ENCODE measurements at places on chromosomes 3 and 15.

DNA sequence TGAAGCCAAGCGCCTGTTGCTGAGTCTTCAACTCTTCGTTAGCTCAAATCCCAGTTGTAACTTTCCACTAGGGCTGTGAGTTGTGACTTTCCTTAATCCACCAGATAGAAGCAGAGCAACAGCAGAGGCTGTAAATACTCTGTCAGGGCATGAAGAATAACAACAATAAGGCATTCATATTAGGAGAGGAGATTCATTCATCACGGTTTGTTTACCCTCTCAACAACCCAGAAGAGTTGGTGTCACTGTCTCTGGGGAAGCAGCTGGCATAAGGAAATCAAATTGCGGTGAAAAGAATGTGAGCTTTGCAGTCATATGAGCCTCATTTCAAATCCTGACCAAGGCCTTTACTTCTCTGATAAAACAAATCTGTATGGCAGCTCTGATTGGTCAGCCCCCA, 184.8 kb downstream of the SHQ1 start:
- no peak for DNase-seq

DNA sequence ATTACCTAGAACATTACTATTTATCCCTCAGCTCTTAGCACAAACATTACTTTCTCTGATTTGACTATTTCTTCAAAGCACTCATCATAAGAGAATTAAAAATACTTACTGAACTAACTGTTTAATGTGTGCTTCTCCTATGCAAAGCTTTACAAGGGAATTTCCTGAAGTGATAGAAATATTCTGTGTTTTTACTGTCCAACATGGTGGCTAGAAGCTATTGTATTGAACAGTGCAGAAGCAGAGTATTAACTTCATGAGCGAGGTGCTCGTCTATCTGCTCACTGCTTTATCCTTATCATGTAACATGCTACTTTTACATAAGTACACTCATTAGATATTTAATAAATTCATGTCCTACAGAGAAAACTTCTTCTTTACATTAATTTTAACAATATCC, 239.1 kb downstream of the ISL2 start:
- no peak for DNase-seq

DNA sequence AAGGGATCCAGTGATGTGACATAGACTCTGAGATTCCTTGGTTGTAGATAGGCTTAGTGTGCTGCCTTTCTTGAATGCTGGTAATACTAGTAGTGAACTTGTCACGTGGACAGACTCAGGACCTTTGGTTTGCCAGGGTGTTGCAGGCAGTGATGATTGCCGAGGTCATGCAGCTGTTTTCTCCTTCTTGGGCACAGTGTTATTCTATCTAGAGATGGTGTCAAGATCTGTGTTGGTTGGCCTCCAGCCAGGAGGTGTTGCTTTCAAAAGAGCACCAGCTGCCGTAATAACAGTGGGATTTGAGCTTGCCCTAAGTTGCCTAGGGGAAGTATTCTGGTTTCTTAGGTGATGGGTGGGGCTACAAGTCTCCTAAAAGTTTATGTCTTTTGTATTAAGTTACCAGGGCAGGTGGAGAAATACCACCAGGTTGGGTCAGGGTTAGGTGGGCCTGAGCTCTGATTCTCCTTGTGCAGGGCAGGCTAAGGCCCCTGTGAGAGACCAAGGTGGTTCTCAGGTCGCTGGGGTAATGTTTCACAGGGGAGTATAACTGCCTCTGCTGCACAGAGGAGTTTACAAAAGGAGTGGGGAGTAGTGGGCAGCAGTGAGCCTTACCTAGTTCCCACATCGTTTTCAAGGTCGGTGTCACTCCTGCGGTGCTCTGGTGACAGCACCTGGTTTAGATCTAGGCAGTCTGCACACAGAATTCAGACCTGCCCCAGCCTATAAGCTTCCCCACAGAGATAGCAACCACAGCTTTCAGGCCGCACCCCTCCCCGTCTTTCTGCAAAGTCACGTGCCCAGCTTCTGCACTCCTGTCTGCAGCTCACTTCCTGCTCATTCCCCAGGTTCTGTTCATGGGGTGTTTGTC, 350.3 kb downstream of the DOCK3 start:
- DNase-seq, result no peak

DNA sequence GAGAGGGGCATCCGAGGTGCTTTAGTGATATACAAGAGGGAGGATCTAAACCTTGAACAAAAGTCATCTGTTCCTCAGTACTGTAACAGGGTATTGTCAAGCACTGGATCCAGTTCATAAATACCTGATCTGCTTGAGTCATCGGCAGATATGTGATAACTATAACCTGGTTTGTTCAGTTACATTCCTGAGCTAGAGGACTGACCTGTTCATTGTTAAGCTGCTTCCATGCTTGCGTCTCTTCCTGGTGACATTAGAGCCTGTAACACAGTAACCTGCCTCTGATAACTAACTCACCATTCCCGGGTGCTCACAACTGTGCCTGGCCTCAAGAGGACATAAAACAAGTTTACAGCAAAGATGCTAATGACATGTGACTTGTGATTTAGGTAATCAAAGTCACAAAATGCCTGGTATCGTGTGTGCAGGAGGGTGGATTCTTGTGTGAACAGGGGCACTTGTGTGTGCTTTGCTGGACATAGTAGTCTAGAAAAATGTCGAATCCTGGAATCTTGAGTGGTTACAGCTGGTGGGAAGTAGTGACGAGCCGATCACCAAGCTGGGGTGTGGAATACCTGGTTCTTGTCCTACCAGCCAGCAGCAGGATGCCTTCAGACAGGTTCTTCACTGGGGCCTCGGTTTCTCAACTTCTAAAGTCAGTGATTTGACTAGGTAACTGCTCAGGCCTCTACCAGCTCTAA, 30.9 kb upstream of the POLR2M start:
- no peak for DNase-seq

DNA sequence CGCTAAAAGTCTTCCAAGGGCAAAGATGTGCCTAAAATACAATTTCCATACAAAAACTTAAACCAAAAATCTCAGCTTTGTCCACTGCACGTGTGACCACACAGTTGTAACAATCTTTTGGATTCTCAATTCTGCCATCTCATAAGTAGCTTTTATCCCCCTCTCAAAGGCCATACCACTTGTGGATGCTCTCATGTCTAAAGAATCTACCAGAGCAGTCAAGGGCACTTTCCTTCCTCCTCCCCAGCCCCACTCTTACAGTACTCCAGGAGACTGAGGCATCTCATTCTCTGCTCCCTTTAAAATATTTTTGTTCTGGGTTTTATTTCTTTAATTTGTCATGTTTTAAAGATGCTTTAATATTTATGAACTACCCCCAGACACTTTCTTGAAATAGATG, 102.3 kb upstream of the PFN2 start:
- no peak for DNase-seq

DNA sequence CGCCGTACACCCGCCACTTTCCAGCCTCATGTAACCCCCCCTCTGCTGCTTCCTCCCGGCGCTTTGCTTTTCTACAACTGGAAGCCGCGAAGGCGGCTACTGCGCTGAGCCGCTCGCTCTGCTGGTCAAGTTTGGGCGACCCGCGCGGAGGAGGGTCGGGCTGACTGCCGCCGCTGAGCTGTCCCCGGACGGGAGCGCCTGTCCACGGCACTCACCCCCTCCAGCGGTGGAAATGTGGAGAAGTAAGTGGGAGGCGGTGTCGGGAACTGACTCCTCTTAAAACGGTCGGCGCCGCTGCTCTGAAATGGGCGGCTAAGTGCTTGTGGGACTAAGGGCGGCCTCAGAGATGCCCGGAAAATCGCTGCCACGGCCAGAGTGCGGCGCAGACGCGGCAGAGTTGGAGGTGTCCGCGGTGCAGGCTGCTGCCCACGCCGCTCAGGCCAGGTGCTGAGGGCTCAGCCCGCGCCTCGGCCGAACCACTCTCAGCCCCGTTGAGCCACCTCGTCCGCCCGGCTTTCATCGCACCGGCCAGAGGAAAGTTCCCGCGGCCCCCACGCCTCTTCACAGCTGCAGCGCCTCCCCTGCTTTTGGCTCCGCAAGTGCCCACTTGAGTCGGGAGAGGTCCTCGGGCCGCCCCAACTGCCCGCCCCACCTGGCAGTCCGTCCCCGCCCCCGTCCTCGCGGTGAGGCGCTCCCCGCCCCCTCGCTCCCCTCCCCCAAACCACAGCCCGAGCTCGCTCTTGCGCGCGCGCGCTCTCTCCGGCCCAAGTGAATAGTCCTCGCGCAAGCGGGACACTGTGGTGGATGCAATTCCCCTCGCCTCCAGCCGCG, at the start of gene EPHA6:
Gene EPHA6, plus strand, starts transcription at position 775 of the 831 bp plus-strand sequence.
- DNase-seq, result peak; percentile 2

DNA sequence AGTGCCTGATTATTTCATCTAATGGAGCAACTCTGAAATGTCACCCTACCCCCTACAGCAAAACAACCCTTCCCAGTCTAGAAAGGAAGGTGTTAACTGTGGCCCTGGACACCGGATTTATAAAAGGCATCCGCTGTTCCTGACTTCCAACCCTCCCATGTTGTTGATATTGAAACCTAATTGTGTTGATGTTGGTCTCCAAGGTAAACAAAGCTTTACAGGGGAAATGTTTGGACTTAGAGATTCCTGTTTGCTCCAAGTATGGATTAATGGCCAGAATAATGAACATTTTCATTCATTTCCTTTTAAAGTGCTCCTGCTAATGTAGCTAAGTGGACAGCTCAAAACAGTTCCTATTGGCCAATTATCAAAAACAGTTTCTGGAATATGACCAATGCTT, 19.4 kb upstream of the LMCD1 start:
- DNase-seq, result no peak

- no peak for DNase-seq
These were observed 308.9 kb upstream of the TBC1D5 start for GRCh38 chr3:18051306-18051705.

GRCh38 chr3:81354119-81354518, 407.3 kb downstream of the GBE1 start:
- DNase-seq, result no peak

DNA sequence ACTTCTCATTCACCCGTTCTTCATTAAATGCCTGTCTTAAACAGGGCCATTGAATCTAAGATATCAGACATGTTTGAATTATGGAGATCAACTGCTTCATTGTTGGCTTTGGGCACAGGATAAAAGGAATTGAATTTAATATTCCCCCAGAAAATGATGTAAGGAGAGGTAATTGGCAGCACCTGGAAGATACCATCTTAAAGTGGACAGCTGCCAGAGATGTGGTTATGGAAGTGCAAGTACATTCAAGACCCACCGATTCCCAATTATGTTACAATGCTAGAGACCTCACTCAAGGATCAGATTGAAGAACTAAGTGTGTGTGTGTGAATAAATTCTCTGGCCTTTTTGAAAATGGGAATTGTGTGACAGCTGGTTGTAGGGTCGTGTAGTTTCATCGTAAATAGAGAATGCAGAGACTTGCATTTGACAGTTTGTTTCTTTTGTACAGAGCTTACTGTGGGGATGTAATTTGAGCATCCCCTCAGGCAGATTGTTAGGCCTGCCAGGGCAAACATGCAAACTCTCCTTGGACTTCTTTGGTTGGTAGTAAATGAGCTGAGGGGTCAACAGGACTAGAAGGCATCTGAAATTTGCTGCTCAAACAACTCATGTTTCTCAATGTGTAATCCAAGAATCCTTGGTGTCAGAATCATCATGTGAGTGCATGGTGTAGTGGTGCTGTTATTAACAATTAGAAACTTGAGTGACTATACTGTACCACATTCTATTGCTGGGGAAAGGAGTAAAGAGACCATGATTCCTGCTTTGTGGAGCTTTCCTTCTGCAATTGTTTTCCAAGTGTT, 359.2 kb upstream of the THRB start:
- DNase-seq, result no peak

- no peak for DNase-seq
These were observed 82.2 kb upstream of the GOLGA8B start for GRCh38 chr15:34665498-34666116.

- no peak for DNase-seq
These were observed 52.5 kb downstream of the ATP10A start for GRCh38 chr15:25810631-25811091.

DNA sequence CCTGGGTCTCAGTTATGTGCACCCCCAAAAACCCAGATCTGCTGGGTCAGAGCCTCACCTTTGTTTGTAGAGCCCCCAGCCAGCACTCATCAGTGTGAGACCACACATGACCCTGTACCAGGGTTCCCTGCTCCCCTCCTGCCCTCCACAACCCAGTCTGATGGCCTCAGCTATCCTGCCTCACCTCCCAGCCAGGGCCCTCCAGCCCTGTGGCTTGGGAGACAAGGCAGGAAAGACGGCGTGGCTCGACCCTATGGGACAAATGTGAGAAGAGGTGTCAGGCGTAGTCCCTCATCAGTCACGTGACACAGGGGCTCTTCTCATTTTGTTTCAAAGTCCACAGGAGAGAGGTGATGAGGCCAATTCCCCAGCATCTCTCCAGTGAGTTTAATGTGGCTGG, 28.3 kb upstream of the PRR23E start:
- no peak for DNase-seq

- no peak for DNase-seq
These were observed 305.7 kb downstream of the RPLP1 start for GRCh38 chr15:69758291-69758771.

DNA sequence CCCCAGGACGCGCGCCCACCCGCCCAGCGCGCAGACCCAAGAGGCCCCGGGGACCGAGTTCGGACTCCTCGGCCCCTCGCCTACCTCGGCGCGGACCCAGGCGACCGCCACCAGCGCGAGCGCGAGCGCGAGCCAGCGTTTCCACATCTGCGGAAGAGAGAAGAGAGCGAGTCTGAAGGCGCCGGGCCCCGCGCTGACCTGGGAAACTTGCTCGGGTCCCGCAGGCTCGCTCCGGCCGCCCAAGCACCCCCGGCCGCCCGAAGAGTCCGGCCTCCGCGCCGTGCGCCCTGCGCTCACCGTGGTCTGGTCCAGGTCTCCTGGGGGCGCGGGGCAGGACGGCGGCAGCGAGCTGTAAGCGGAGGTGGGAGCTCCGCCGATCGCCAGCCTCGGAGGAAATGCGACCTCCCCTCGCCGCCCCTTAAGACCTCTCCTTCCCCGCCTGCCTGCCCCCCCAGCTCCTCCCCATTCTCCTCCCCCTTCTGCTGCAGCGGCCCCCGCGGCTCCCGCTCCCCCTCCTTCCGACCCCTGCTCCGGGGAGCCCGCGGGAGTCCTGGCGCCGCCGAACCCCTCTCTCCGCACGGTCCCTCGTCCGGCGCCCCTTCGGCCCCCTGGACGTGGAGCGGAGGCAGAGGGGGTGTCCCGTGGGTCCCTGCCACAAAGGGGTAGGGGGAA, at the start of gene FSTL1:
Gene FSTL1, minus strand, starts transcription at position 393 of the 672 bp plus-strand sequence. Its CDS starts 246 bp downstream, at position 147.
- DNase-seq, result no peak

DNA sequence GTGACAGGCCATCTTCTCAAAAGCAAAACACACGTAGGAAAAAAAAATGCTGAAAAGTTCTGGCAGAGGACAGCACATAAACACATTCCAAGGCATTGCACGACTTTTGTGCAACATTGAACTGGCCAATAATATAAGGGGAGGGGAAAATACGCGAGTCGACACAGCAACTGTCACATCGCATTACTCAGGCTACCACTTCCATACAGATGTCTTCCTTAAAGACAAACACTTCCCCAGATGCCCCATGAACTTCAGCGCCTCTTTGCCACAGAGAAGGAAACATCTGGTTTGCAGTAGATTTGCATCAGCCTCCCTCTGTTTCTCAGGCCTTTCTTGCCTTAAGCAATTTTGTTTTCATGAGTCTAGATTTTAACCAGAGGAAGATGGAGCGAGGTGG, 144.4 kb upstream of the IGF1R start:
- DNase-seq, result peak; percentile 96

Measured in AG09319 (cell line).